ENCODE measurements at places on chromosomes 12 and 14.

DNA sequence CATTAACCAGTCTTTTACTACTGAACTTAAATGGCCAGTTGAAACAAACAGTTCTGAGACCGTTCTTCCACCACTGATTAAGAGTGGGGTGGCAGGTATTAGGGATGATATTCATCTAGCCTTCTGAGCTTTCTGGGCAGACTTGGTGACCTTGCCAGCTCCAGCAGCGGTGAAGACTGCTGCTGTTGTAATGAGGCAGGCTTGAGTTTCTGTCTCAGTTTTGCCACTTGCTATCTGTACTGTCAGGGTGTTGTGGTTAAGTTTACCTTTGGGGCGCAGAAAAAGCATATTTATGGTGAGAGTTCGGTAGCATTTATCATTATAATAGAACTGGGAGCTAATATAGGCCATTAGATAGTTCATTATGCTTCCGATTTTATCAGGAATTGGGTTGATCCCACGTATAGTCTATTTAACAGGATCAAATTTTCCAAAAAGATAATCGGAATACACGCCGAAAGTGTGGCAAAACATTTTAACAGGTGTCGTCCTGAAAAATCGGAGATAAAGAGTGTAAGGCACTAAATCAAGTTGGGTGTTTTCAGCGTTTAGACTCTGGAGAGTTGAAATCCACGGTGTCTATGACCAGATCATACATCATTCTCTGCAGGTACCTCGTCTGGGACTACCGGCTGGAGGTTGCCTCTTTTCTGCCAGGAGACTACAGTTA, 688 bp upstream of the NECAP1 start:
- DNase-seq = no peak

DNA sequence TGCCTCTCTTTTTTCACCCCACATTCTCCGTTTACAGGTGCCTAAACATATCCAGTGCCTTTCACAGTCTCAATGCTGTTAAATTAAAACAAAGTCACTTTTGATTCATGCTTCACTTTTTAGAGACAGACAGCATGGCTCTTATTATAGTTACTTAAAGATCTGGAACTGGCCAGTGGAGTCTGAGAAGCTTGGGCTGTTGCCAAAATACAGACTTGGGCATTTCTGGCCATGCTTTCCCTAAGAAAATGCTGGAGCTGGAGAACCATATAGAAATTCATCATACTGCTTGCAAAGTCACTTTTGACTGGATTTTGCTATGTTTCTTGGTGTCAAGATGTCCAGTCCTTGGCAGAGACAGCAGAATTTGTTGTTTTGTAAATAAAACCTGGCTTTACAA, 12.2 kb upstream of the GPR68 start:
- no peak for DNase-seq

GRCh38 chr14:100580316-100581227, 6.6 kb downstream of the BEGAIN start:
- DNase-seq = no peak

DNA sequence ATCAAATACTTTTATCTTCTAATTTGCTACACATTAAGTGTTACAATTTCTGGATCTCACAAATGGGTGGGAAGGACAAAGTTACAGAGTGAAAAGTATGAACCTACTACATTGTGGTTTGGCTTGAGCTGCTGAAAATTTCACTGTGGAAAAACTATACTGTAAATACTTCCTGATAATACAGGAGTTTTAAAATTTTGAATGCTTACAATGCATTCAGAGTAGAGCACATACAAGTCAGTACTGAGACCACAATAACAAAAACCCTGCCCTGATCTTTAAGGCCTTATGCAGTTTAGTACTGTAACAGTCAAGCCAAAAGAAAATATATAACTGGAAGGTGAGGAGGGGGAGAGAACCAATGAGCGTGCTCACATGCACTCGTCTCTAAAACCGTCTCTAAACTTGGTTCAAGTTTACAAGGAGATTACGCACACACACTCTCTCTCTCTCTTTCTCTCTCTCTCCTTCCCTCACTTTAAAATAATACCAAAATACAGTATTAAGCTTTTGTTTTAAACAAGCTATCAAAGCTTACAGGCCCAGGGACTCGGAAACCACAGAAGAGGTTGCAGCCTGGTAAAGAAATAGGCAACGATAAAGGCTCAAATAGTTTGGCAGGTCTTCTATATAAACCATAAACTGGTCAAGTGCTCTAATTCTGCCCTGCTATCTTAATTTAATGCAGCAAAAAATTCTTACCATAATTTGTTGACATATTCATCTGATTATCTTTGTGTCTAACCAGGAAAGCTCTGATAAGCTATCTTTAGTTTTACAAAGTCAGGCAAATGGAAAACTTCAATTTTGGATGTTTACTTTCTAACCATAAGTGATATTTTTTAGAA, 58.0 kb downstream of the ATF7 start:
- no peak for DNase-seq

DNA sequence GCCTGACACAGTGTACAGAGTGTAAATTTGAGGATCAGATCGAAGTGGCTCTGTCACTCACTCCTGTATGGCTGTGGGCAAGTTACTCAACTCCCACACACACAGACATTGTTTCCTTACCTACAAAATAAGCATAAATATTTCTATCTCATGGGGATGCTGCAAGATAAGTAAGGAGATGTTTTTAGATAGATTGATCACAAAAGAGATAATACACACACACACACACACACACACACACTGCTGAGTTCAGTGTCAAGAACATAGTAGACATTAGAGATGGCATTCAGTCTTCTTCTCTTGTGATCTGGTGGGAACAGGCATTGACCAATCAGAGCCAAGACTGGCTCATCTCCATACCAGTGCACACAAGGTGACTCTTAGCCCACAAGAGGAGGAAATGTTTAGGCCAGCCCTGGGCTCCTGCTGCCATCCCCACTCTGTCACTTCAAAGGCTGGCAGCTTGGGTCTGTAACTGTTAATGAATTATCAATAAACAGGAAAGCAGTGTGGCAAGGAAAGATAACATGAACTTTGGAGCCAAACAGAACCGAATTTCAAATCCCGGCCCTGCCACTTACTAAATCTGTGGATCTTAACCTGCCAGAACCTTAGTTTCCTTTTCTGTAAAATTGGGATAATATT, 3.4 kb upstream of the RNASE8 start:
- no peak for DNase-seq

DNA sequence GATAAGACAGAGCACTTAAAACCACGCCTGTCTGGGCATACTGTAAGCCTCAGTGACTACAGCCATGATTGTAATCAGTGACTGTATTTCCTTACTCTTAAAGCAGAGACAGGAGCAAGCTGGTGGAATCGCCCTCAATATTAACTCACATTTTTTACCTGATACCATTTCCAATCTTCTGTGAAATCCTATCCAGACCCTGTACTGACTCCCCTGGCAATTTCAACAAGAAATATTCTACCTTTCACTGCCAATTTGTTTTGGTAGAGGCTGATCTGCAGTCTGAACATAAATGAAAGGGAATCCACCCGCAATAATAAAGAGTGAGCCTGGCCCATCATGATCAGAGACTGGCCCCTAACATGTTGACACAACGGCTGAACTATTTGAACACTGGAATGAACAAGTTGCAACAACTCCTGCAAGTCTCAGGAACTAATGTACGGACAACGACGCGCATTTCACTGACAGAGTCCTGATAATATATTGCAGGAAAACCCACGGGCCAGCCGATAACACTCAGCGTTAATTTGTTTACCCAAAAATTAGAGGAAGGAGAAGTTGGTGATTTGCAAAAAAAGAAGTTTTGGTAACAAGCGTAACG, 195.5 kb upstream of the BTG1 start:
- no peak for DNase-seq

DNA sequence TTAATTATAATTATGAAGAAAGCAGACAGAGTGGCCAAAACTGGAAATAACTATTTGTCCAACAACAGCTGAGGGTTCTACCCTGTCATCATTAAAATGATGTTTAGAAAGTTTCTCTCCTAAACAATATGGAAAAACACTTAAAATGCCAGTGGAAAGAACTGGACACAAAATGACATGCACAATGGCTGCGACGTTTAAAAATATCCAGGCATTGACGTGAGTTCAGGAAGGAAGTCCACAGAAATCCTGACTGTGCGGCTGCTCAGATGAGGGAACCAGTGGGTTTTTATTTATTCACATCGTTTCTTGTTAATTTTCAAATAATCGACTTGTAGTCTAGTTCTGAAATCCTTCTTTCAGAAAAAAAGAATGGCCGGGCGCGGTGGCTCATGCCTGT, 58.3 kb downstream of the CCNK start:
- DNase-seq = no peak

DNA sequence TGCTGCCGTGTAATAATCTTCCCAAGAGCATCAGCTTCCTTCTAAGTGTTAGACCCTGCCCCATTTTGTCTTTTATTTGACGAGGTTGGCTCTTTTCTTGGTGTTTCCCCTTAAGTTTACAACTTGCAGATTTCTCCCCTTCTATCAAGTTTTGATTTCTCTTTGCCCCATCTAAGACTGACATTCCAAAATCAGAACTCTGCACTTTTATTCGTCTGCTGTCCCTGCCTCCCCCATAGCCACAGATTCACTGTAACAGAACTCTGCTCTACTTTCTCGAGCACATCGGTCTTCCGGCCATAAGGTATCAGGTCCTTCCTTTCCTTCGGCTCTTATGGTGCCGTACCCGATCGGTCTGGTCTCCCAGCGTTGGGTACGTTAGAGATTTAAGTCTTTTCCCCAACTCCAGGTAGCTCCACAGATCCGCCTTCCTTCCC, 563 bp downstream of the DCP1B start:
- no peak for DNase-seq

DNA sequence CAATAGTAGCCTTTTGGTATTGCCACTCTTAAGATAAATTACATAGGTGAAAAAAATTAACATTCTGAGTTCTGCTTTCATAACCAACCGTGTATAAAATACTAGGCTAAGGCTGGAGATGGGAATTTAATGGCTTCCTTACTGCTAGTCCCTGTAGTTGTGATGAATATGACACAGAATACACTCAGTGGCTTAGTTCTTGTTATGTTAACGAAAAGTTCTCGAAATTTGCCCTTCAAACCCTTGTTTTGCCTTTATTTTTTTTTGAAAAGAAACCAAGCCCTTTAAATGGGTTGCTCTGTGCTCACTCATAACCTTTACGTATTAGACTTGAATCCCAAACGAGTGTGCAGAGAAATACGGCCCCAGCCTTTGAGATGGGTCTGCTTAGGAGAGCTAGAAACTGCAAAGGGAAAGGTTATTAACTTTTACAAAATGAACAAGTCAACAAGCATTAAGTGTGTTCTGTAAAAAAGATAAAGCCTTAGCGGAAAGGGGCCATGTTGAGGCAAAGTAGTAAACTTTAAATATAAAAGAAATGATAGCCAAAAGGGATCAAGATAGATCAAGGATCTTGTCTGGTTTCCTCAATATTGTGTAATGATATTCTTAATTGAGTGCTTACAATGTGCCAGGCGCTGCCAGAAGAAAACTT, 1.7 kb downstream of the NUDT4 start:
- DNase-seq = no peak

DNA sequence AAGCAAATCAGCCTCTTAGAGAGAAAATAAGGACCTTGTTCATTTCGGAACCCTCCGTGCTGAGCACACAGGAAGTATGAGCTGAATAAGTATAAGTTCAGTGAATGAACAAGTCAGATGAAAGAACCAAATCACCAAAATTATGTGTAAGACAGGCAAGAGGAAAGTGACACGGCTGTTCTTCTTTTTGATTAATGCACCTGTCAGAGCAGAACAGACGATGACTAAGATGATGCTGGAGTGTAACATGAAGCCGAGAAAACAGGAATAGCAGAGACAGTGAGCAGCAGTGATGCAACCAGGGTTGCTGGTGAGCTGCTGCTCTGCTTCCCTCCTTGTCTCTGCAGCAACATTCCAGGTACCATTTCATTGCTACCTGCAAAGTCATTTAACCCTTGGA, 861.1 kb downstream of the GALC start:
- DNase-seq = no peak

GRCh38 chr12:96194971-96195844, 1.0 kb downstream of the ELK3 start:
- DNase-seq = peak; percentile 66

- no peak for DNase-seq
Measured at GRCh38 chr14:36653962-36654793, 7.5 kb upstream of the PAX9 start.

GRCh38 chr14:70856851-70857495, 47.7 kb upstream of the MAP3K9 start:
- peak; percentile 17 for DNase-seq

DNA sequence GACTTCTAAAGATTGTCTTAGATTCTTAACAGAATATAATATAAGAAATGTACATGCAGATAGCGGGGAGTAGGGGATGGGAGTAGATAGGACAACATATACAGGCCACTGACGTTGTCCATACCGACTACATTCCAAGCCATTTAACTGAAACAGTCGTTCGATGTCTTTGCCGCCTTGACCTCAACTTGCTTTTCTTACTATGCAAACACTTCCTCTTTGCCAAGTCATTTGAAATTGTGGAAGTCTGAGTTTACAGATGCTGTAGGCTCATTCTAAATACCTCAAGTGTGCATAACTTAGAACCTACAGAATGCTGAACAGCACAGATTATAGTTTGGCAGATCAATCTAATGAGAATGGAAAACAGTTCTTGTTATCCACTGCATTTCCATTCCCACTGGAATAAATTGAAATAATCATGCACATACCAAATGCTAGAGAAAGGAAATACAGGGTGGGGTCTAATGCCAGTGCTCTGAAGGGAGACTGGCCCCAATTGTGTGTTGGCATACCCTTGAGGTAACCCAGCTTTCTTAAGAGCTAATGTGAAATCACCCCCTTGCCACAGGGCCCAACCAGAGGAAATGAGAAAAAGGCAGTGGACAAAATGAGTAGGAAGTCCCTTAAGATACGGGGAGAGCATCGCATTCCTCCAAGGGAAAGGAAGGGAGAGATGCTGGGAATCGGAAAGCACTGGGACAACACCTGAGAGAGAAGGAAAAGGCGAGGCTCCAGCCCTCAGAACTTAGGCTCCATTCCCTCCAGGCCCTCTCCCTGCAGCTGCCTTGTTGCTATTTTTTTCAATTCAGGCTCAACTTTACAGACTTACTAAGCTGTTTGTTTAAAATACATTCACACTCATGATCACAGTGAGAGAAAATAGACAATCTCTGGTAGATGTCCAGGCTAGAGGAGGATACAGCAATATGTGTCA, 380.9 kb upstream of the TMTC1 start:
- no peak for DNase-seq

GRCh38 chr14:58272588-58273372, 25.6 kb upstream of the ARID4A start:
- no peak for DNase-seq

DNA sequence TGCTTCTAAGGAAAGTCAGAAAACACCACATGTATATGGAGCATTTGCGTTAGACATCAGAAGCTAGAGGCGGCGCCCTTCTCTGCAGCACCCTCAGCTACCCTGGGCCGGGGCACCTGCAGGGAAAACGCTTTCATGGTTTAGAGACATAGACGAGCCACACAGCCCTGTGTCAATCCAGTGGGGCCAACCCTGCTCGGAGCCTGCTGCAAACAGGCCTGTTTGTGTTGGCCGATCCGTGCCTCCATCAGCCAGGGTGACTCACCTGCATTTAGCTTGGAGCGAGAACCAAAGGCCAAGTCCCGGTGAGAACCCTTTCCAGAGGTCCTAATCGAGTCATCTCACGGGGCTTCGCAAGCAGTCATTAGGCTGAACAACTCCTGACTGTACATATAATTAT, 19.5 kb upstream of the FZD10 start:
- DNase-seq = no peak
